ENCODE measurements at places on chromosomes 5 and 9. TPM values are rescaled to one million over a fixed set of nuclear protein-coding genes. Genes with fewer than 3 reads are reported as not detected.

PCDHA4 gene
- total RNA-seq = not detected

CCDC112 gene
- total RNA-seq = 6.5 TPM

AFAP1L1 gene
- total RNA-seq = 0.49 TPM

AQP7 gene
- 1.9 TPM for total RNA-seq

SMC2 gene
- total RNA-seq = 13.4 TPM

DDX46 gene
- 55.7 TPM for total RNA-seq

CARD9 gene
- 1.1 TPM for total RNA-seq

GRCh38 chr9:121984726-121985402 lies 108.2 kb downstream of the TTLL11 start:
- no peak for DNase-seq

DNA sequence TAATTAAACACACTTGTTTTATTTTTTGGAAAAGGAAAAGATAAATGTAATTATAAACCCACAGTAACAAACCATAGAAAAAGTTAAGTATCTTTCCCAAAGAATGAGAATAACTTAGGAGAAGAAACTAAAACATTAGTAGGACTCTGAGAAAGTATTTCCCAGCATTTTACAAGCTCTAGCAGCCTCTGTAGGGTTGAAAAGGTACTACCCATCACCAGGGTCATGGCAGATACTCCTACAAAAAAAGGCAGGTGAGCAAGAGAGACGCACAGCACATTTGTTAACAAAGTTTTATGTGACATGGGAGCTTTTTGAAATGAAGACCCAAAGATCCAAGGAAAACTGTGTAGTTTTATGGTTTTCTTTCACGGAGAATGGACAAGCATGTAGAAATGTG lies 77.7 kb upstream of the FAM169A start:
- DNase-seq = no peak

- DNase-seq = no peak
These were observed 6.1 kb downstream of the ST6GALNAC4 start for GRCh38 chr9:127910613-127911205.

DNA sequence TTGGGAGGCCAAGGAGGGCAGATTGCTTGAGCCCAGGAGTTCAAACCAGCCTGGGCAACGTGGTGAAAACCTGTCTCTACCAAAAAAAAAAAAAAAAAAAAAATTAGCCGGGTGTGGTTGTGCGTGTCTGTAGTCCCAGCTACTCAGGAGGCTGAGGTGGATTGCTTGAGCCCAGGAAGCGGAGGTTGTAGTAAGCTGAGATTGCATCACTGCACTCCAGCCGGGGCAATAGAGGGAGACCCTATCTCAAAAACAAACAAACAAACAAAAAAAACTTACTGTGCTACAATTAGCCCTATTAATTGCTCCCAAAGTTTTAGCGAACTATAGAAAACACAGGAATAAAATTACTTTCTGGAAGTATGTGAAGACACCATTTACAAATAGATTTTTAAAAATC lies 67.6 kb downstream of the ANKHD1 start:
- DNase-seq = no peak

DNA sequence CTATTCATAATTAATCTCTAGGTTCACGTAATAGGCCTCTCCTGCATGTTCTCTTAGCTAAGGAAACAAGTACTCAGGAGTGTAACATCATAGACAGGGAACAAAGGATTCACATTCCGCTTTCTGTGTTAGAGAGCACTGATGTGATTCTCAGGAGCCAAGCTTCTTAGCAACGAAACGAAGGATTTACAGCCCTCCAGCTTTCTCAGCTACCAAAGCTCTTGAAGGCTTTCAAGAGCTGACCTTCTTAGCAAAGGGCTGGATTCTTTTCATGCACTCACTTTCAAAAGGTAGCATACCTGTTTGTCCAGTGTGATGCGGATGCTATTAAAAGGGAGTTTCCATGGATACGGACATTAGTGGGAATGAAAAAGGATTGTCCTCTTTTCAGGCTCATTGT lies 107.4 kb downstream of the TUSC1 start:
- no peak for DNase-seq

DNA sequence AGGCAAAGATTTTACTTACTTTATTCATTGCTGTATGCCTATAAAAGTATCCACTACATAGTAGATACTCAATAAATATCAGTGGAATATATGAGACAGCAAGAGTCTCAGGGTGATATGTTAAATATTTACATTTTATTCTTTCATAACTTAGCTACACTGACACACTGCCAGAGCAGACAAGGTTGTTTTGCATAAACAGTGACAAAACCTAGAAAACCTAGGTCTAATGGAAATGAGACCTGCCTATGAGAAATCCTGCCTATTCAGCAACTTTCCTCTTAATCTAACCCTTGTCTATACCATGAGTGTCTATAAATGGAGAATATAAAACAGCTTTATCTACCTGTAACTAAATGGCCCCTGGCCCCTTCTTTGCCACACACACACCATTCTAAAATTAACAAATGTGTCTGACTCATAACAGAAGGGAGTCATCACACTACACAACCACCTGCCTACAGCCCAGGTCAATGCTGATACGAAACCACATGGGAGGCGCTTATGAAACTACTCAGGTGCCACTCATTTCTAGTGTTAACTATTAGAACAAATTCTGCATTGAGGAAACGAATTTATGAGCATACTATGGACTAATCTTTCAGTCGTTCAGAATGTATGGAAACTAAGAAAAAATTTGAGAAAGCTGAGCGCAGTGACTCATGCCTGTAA lies 60.3 kb downstream of the UBAP2 start:
- DNase-seq = no peak

GRCh38 chr9:89915187-89915586 lies 310.4 kb downstream of the GADD45G start:
- DNase-seq = no peak

GRCh38 chr5:43078956-43079355 lies 38.8 kb upstream of the ANXA2R start:
- no peak for DNase-seq

GRCh38 chr5:84257061-84257460 lies 127.6 kb downstream of the EDIL3 start:
- no peak for DNase-seq

DNA sequence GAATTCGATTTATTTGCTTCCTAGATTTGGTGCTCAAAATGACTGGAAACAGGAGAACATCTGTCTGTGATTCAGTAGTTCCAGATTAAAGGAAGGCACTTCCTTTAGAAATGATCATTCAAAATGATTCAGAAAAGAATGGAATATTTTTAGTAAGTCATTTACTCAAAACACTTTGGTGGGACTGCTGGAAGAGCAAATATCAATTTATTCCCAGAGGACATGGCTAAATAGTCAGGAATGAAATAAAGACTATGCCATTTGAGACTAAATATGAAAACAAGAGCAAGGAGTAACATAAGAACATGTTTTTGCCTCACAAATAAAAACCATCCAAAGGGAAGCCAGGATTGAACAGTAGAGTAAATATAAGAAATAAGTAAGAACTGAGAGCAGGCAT lies 138.6 kb upstream of the RASA1 start:
- no peak for DNase-seq

DNA sequence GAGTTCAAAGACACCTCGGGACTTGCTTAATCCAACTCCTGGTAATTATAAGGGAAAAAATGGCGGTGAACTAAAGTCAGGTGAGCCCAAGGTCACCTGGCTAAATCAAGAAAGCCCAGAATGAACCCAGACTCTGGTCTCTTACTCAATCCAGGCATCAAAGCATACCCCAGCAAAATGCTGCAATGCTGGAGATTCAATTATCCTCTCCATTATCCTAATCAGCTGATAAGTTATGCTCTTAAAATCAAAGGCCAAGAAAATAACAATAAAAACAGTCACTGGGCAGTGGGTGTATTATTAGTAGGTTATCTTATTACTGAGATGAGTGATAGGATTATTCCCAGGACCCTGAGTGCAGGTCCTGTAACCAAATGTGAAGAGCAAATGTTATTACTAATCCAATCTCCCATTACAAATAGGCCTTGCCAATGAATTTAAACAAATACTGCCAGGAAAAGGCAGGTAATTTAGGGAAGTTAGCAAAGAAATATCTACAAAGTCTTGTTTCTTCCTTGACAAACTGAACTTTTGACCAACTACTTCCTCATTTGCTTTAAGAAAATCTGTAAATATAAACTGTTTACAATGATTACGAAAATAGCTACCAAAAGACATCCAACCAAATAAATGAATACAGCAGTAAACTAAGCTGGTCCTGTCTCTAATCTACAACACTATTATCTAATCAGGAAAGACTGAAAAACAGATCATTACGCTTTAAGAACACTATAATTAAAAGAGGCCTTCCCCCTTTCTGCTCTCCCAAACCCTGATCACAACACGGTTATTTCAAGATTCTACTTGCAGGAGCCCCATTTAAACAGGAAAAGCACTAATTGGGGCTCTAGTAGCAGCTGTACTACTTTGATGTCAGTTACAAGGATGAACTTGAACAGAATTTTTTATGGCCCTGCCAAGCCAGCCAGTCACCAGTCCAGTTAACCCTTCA lies 103.2 kb downstream of the MED27 start:
- no peak for DNase-seq
